Activated CD4-positive, alpha-beta T cell treated with anti-CD3 and anti-CD28 coated beads, Interleukin-2, amount 50 U/mL, for 48 hours (primary cell): ENCODE measurements at places on chromosomes 2 and 18.

GRCh38 chr2:122873951-122874350 lies 1118.5 kb downstream of the TSN start:
- DNase-seq, result no peak

DNA sequence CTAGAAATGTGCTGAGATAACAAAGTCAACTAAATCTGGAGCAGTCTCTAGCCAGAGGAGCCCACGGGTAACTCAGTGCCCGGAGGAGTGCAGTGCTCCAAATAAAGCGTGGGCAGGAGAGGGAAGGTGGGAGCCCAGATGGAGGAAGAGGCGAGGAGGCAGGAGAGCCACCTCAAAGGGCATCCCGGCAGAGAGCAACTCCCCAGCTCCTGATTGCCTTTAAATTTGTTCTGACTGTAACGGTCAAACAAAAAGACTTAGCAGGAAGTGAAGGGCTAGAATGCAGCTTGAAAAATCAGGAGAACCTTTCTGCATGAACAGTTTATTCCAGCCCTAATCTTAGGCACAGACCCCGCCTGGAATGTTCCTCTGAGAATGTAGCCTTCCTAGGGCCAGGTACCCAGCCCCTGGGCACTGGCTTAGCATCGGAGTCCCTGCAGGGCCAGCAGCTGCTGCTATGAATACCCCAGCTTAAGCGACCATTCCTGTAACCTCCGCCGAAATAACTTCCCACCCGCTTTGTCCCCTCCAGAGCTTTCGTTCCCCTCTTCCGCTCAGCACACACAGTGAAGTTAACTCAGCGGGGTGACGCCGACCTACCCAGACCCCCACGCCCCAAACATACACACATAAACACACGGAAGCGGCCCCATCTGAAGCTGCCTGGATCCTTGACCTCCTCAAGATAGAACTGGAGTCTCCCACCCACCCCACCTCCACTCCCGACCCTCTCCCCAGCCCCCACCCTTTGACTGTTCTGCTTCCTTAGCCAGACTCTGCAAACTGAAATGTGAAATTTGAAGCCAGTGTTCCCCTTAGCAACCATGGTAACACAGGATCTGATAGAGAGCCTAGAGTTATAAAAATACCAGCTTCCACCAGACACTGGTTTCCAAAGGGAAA lies 123.2 kb downstream of the SMAD7 start:
- no peak for DNase-seq

- no peak for DNase-seq
Observed at GRCh38 chr2:197890168-197890567, 85.8 kb downstream of the PLCL1 start.

GRCh38 chr2:28895189-28895893 lies 874 bp downstream of the WDR43 start:
- DNase-seq, result peak; percentile 52

GRCh38 chr18:3236470-3236869 lies 11.1 kb upstream of the MYL12A start:
- DNase-seq, result no peak

GRCh38 chr2:72475246-72475645 lies 327.6 kb upstream of the CYP26B1 start:
- DNase-seq, result no peak

DNA sequence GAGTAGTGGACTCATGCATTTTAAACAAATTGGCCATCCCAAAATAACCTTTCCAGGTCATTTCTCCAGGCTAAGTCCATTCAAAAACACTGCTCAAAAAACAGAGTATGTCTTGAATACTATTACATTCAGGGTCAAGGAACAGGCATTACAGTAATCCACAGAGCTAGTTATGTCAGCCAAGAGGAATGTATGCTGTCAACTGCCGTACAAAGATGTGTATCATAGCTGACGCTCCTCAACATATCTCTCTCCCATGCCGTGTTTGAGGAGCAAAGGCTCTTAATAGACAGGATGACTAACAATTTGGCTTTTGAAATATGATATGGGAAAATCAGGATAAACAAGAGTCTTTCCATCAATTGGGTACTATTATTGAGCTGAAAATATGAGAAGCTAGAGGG lies 68.8 kb upstream of the KCTD1 start:
- DNase-seq, result no peak

DNA sequence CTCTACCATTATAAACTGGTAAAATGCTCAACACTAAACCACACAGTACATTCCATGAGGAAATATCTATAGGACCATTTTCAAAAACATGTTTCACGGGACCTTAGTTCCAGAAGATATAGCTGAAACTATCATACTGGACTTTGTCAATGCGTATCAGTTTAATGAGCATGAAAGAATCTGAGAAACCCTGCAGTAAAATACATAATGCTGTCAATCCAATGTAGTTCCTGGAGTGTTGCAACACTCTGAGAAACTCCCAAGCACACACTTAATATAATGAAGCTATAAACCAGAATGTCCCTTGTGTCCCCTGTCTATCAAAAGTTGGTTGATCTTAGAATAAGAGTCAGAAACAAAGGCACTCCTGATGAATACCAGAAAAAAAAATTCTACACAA lies 16.2 kb downstream of the IWS1 start:
- no peak for DNase-seq

DNA sequence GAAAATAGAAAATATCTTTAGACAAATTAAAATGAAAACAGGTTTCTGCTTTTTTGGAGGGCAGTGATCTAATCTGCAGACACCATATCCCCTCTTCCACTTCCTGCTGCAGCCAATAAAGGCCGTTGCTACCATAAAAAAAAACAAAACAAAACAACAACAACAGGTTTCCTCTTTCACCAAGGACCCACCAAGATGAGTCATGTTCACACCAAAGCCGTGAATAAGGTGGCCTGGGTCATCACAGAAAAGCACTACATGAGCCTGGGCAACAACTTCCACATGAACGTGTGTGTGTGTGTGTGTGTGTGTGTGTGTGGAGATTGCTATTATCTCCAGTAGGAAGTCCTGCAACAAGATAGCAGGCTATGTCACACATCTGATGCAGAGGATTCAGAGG lies 24.8 kb upstream of the TFCP2L1 start:
- no peak for DNase-seq

GRCh38 chr2:71877636-71878035 lies 270.0 kb downstream of the CYP26B1 start:
- no peak for DNase-seq

DNA sequence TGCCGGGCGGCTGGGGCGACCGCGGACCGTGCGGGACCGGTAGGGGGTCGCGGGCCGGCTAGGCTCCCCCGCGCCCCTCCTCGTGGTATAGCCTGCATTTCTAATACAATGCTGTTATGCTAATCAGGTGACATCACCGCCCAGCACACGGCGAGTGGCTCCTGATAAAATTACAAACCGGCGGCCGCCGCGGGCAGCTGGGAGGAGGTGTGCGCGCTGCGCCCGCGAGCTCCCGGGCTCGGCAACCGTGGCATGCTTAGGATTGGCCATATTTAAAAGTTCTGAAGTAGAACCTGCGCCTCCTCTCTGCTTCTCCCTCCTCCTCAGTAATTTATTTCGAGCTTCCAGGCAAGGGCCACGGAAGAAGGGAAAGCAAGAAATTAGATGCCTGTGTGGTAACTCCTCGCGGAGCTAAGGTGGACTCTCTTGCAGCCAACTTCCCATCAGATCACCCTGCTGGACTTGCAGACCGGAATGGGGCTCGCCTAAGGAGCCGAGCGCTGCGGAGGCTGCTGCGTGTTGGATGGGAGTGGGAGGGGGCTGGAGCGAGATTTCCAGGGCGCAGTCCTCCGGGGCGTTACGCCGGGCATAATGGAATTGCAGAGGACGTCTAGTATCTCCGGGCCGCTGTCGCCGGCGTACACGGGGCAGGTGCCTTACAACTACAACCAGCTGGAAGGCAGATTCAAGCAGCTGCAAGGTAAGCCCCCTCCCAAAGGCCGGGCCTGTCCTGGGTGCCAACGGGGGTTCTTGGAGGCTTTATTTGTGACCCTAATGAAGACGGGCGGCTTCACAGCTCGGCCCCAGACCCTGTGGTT lies 102.3 kb downstream of the SPTBN1 start:
- peak; percentile 72 for DNase-seq

DNA sequence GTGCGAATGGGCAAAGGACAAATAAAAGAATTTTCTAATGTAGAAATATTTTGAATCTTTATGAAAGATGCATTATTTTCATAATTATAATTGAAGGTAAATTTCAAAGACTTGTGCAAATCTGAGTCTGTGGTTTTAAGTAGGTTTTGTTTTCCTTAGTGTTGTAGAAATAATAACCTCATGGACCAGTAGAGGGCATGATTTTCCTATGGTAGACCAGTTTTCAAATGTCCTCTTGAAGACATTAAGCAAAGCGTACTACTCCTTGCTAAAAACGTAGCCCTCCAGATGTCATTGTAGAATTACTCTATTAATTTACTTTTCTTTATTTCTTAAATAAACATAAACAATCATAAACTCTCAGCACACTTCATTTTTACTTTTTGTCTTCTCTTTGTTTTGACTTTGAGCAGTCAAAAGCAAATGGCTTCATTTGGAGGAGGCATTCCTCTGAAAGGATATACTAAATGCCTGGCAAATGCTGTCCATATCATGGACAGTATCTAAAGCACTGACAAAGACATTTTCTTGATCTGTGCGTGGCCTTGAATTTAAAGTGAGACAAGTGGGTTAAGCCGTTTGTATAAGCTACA lies 85.8 kb upstream of the FAM237A start:
- DNase-seq, result no peak

DNA sequence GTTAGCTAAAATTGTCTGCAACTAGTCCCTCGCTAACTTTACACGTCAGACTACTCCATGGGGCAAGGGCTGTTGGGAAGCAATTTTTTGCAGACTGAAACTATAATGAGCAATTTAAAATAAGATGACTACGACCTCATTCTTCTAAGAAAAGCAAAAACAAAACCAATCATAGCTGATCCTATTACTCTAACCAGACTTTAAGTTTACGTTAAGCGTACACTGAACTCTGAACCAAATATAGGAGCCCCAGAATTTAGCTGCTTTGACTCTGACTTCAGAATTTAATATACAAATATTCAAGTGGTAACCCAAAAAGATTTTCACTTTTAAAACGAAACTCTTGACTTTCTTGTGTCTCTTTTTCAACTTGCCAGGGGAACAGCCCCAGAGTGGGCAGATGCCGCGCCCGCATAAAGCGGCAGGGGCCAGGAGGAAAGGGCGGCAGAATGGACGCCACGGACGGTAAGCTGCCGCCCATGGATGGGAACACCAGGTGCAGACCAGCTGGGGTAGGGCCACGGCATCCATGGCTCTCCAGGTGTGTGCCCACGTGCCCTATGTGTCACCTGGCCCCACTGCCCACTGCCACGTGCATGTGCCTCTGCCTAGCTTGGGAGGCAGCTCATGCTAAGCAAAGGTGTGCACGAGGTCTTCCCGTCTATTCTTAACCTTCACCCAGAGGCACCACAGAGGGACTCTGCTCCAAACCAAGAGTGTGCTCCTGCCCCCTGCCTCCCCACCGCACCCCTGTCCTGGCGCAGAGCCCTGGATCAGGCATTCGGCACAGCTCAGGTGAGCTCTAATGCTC lies 217.6 kb downstream of the HDAC4 start:
- no peak for DNase-seq

DNA sequence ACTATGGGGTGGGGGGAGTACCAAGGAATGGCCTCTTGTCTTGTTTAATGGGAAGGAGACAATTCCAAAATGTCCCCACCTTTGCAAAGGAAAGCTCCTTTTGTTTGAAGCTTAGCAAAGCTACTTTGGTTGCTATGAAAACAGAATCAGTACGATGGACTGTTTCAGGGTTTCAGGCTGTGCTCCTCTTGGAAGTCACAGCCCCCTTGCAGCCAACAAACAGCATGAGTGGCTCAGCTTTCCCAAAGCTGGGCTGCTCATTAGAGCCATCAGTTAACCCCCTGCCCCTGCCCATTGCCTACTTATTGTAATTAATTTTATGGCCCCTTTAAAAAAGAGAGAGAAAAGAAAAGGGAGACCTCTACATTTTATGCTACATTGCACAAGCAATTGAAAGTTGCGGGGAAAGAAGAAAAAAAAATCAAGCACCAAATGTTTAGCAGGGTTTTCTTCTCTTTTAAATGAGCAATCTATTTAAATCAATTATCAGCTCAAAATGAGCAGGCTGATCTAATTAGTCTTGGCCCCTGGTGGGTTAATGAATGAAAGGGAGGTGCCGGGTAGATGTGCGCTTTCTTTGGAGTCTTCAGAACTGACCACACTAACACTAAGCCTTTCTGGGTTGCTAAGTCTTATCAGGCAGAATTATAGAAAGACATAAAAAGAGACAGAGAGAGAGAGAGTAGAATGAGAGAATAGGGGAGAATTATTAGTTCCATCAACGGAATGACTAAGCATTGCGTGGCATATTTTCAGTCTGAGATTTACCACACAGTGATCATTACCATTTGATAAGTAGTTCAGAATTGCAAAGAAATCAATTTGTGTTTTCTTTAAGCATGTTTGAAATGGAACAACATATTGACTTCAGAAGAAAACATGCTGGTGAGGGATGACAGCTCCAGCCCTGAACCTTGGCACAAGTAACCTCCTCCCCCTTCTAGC lies 284.9 kb downstream of the INSIG2 start:
- DNase-seq, result no peak

DNA sequence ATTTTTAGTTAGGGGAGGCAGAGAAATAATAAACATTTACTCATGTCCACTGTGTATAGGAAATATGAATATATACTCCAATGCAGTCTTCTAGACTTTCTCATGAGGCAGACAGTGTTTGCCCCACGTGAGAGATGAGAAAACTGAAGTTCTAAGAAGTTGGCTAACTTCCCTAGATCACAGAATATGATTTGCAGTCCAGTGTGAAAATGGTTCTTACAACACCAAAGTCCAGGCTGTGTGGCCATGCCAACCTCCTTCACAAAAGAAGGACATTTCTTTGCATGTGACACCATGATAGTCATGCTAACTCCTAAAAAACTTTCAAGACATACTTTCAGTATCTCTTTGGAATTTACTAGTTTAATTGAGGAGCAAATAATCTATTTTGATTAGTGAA lies 143.7 kb downstream of the IRS1 start:
- DNase-seq, result no peak

DNA sequence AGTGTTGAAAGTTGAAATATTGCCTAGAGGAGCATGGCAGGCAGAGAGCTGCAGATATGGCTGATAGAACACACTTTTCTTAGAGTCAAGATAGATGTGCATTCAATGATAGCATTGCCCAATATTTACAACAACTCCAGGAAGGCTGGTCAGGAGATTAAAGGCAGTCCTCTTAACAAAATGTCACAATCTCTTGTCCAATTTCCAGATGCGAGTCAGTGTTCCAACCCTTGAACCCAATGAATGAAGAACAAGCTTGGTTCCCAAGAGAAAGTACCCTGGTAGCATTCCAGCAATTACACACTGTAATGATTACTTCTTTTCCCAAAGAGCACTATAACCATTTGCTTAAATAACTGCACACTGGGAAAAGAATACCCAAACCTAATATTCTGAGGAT lies 839.4 kb upstream of the VRK2 start:
- DNase-seq, result no peak
